ENCODE measurements at places on chromosomes 5 and 9. TPM values are rescaled to one million over a fixed set of nuclear protein-coding genes. Genes with fewer than 3 reads are reported as not detected.

- peak; percentile 39 for DNase-seq
Measured at GRCh38 chr9:4666042-4666699, at the start of gene SPATA6L. TSS of gene SPATA6L (minus strand) at chr9:4666480. CDS start at chr9:4666250, 230 bp downstream.

The C5orf34 gene
- total RNA-seq, result 1.3 TPM

The ALAD gene
- 24.7 TPM for total RNA-seq

GRCh38 chr9:20620650-20621470 is 1.4 kb downstream of the MLLT3 start:
- no peak for DNase-seq

The TMEM232 gene
- total RNA-seq, result 2.8 TPM

GRCh38 chr5:112930082-112930344 is 8.0 kb upstream of the REEP5 start:
- no peak for DNase-seq

- no peak for DNase-seq
Measured at GRCh38 chr9:72958485-72959281, 5.8 kb upstream of the ALDH1A1 start.

DNA sequence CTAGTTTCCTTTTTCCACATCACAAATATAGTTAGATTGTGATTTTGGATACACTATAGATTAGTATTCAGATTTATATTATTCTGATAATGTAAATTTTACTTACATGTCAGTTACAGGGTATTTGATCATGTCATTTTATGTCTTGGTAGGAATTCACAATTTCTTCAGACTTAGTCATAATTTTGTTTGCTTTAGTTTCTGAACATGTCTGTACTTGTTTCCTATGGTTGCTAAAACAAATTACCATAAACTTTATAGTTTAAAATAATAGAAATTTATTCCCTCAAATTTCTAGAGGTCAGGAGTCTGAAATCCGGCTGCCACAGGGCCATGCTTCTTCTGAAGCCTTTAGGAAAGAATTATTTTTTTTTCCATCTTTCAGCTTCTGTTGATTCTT is 1817.2 kb upstream of the CDH9 start:
- DNase-seq, result no peak

The ACSL6 gene
- 0.75 TPM for total RNA-seq

Data from omental fat pad (tissue), 4 donors.